Gastroesophageal sphincter (tissue), 4 donors: ENCODE measurements at places on chromosomes 11 and 22.

DNA sequence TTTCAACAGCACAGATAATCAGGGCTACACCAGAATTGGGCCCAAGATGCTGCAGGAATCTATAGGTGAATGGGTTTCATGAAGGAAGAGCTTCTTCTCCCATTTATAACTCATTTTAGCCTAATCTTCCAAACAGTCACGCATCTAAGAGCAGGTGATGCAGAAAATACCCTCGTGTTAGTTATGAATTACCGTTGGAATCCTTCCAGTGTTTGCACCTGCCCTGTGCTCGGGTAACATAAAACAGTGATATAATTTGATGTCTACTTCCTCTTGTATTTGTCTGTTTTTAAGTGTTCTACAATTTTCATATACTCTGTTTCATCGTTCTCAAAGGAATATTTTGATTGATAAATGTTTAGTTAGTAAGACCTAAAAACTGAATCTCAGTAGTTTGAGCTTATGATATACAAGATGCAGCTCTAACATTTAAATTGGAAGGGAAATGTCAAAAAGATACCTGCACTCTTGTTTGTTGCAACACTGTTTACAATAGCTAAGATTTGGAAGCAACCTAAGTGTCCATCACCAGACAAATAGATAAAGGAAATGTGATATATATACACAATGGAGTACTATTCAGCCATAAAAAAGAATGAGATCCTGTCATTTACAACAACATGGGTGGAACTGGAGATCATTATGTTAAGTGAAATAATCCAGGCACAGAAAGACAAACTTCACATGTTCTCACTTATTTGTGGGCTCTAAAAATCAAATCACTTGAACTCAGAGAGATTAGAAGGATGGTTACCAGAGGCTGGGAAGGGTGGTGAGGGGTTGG is 42.1 kb downstream of the PPARA start:
- no peak for ATAC-seq

GRCh38 chr11:115256397-115257197 is 247.6 kb downstream of the CADM1 start:
- ATAC-seq, result no peak

GRCh38 chr11:75836417-75836816 is 21.4 kb downstream of the UVRAG start:
- ATAC-seq, result no peak

DNA sequence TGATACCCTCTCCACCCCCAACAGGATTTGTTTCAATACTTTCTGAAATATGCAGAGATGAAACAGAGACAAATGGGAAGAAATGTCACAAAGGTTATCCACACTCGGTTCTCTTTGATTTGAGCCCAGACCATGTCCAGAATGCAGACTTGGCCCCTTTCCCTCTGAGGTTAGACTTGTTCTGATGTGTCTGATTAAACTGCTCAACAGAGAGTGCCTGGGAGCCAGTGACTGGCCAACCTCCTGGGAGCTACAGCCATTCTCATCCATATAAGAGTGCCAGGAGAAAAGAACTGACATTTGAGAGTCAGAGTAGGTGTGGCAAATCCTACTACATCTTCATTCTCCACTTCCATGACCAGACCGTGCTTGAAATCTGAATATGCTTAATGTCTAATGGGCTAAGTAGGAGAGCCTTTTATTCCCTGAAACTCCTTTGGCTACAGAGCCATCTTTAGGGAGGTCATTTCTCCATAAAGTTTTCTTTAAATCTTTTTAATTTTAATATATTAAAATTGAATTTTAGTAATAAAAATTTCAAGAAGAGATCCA is 201.4 kb downstream of the BLID start:
- ATAC-seq, result no peak

- no peak for ATAC-seq
These were observed 17.1 kb upstream of the TOLLIP start for GRCh38 chr11:1326435-1327063.

GRCh38 chr11:88534185-88534584 is 196.6 kb upstream of the CTSC start:
- ATAC-seq, result no peak

GRCh38 chr11:65493367-65494176 is 5.3 kb upstream of the MALAT1 start:
- ATAC-seq, result peak; percentile 27

- no peak for ATAC-seq
These were observed 52.5 kb downstream of the NEU3 start for GRCh38 chr11:75041263-75041662.

DNA sequence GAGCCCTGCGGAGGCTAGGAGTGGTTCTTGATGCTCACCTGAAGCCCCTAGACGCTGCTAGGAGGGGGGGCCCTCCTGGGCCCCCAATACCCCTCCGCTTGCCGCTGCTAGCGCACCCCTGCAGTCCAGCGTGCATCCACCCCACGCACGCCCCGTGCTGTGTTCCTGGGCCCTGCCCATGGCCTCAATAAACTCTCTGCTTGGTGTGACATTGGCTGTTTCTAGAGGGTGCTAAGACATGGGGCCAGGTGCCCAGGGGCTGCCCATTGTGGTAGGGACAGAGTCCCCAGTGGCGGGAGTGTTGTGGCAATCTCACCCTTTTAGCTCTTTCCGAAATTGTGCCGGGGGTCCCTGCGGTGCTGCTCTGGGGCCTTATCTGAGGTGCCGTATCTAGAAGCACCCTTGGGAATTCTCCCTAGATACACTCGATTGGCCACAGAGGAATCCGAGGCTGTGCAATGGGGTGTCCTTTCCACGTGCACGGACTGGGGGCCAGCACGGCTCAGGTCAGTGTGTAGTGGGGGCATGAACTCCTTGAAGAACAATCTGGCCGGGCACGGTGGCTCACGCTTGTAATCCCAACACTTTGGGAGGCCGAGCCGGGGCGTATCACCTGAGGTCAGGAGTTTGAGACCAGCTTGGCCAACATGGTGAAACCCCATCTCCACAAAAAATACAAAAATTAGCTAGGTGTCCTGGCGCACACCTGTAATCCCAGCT is 10.9 kb downstream of the MAPK8IP2 start:
- ATAC-seq, result no peak

- ATAC-seq, result no peak
These were observed 624.5 kb downstream of the OPCML start for GRCh38 chr11:132907651-132908413.

DNA sequence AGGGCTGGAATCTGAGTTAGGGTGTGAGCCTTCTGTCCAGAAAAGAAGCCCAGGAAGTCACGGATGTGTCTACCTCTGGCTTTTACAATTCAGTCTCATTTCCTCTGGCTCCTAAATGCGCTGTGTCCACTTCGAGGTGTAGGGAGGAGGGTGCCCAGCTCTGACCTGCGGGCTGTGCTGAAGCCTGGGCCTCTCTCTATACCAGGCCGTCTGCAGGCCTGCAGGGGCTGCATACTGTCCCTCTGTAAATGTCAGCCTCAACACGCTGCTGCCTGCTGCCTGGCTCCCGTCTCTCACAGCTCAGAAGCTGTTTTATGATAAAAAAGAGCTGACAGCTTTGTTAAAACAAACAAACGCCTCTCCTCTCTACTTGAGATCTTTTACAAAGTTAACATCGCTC is 14.5 kb downstream of the ARVCF start:
- ATAC-seq, result no peak

DNA sequence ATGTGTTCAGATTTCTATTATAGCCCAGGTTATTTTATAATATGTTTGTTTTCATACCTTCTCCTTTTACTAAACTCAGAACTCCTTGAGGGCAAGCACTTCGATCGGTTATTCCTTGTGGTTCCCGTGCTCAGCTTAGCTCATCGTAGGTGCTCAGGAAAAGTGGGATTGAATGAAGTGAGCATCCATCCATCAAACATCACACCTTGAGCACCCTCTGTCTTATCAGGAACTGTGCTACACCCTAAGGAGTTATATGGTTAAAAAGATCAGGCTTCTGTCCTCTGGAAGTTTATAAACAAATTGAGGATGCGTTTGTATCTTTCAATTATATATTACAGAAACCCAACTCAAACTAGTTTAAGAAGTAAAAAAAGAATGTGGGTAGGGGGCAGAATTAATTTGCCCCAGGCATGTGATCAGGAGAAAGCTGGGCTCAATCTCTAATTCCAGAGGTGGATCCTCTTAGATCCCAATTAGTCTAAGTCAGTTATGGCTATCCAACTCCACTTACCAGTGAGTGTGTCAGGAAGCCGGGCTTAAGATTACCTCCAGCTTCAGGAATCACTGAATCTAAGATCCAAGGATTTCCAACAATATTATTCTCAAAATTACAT is 59.9 kb upstream of the RRAS2 start:
- no peak for ATAC-seq

DNA sequence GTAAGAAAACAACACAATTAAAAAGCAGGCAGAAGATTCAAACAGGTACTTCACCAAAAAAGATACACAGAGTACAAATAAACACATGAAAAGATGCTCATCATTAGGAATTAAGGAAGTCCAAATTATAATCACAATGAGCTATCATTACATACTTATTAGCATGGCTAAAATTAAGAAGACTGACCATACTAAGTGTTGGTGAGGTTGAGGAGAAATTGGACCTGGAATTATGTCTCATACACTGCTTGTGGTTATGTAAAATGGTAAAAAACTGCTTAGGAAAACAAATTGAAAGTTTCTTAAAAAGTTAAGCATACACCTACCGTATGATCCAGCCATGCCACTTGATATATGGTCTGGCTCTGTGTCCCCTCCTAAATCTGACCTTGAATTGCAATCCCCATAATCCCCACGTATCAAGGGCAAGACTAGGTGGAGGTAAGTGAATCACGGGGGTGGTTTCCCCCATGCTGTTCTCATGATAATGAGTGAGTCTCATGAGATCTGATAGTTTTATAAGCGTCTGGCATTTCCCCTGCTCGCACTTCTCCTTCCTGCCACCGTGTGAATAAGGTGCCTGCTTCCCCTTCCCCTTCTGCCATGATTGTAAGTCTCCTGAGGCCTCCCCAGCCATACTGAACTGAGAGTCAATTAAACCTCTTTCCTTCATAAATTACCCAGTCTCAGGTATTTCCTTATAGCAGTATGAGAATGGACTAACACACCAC is 4.8 kb downstream of the SAAL1 start:
- no peak for ATAC-seq

- no peak for ATAC-seq
These were observed 14.8 kb downstream of the ALG12 start for GRCh38 chr22:49903322-49904039.

DNA sequence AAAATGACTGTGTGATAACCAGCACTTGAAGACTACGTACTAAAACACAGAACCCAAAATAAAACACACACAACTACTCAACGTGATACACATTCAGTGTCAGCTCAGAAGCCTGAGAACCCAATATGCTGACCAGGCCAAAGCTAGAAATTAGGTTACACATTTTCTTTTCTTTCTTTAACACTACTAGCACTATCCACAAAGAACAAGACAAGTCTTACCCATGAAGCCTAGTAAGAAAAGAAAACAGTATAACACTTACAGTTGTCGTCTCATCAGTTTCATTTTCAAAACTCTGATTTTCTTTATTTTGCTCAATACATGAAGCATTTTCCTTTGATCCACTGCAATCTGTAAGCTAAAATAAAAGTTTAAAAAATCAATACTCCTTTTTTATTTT is 472.9 kb downstream of the DLG2 start:
- no peak for ATAC-seq

DNA sequence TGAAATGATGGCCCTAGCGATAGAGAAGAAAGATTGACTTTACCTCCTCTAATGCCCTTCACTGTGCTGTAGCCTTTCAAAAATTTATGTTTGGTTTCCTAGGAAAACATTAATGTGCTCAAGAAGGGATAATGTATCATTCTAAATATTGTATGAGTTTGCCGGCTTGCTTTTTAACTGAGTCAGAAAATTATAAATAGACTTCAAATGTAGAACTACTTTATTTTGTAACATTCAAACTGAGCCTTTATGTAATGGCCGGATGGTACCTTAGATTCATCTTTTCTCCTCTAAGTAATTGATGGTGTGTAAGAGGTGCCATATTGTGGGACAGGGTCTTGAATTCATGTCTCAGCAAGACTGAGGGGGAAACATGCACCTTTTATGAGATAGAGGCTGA is 57.7 kb downstream of the BID start:
- ATAC-seq, result no peak

- peak; percentile 69 for ATAC-seq
These were observed 8.7 kb upstream of the C1QTNF6 start for GRCh38 chr22:37196539-37197450.

DNA sequence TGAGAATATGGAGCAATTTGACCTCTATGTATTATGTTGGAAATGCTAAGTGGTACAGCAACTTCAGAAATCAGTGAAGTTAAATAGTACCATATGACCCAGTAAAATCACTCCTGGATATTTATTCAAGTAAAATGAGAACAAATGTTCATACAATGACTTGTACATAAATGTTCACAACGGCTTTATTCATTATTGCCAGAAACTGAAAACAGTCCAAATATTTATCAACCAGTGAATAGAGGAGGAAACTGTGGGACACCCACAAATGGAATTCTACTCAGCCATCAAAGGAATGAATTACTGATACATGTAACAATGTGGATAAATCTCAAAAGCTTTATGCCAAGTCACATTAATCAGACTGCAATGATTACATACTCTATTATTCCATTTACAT is 416.3 kb downstream of the AASDHPPT start:
- ATAC-seq, result no peak

DNA sequence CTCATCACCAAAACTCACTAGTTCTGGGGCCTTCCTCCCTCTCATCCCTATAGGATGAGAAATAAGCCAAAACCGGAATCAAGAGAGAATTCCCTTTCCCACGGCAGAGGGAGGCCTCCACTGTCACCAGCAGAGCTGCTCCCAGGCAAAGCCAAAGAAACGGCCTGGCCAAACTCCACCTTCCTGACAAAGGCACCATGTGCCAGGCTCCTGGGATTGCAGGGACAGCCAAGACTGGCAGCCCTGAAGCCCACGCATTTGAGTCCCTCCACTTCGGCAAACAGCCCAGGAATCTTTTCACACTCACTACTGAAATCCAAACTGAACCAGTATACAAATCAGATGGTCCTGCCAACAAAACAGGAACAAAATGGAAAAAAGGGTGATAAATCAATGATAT is 6.1 kb downstream of the SMCO4 start:
- ATAC-seq, result no peak

DNA sequence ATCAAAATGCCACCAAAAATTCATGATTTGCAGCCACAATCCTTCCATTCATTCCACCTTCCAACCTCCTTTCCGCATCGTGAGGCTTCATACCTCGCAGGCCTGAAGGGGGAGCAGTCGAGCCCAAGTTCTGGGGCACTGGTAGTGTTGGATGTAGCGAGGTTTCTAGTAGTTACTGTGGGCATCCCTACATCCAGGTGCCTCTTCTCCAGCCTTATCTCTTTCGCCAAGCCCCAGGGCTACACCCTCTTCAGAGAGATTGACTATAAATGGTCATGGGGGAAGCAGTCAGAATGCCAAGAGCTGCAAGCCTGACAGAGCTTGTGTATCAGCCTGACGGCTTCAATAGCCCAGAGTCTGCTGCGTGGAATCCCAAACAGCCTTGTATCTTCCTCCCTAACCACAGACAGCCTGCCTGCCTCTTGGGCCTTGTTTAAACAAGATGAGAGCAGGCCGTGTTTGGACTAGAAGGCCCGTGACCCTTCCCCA is 28.9 kb downstream of the CLMP start:
- peak; percentile 49 for ATAC-seq
